Activated B cell treated with CpG ODN at 0.5 μM for 24 hours (primary cell): ENCODE measurements at places on chromosomes 2 and 18. TPM values are rescaled to one million over a fixed set of nuclear protein-coding genes. Genes with fewer than 3 reads are reported as not detected.

GRCh38 chr2:121155502-121156056 is 129.4 kb downstream of the TFCP2L1 start:
- DNase-seq, result no peak

- DNase-seq, result no peak
These were observed 70.8 kb downstream of the ABI2 start for GRCh38 chr2:203399031-203399430.

DNA sequence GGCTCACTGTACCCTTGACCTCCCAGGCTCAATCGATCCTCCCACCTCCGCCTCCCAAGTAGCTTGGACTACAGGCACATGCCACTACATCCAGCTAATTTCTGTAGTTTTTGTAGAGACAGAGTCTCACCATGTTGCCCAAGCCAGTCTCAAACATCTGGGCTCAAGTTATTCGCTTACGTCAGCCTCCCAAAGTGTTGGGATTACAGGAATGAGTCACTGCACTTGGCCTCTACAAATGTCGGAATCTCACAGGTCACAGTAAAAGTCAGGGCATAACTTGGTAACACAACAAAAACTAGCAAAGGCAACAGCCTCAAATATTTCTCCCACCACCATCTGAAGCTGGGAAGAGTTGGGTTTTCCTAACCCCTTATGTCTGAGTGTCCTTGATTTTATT is 25.3 kb downstream of the SCG2 start:
- DNase-seq, result no peak

DNA sequence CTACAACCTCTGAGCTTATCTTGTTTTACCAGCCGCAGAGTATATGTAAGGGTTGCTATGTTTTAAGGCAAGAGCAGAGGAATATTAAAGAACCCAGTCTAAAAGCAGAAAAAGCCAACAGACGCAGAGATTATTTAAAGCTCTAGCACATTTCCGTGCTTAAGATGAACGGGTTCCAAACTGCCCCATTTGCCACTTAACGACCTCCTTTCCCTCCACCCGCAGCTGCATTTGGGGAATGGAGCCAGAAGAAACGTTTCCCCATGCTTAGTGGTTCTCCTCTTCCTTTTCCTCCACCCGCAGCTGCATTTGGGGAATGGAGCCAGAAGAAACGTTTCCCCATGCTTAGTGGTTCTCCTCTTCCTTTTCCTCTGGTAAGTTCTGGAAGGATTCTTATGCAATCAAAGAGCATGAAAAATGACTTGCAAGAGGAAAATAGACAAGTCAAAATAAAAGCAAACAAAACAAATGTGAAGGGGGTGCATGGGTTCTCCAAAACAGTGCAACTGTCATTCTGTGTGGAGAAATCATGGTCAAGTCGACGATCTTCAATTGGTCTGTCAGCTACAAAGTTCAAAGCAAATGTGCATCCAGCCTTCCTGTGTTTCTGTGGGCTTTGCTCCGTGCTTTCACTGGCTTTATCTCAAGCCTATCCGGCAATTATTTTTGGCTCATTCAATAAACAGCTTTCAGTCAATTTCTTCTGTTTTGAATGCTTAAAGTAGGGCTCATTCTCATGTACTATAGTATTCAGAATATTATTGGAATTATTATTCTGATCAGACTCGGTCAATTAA is 57.8 kb downstream of the DIPK1C start:
- DNase-seq, result no peak

GRCh38 chr2:19355931-19356544 is 2.4 kb downstream of the OSR1 start:
- no peak for DNase-seq

- DNase-seq, result no peak
These were observed 25.5 kb upstream of the SAG start for GRCh38 chr2:233281992-233282603.

GRCh38 chr2:216698895-216699294 is 3.5 kb upstream of the IGFBP5 start:
- DNase-seq, result no peak

GRCh38 chr2:232437195-232437571 is 18.8 kb upstream of the ALPI start:
- no peak for DNase-seq

- DNase-seq, result no peak
These were observed 1511.2 kb upstream of the ZEB2 start for GRCh38 chr2:146031158-146031557.

DNA sequence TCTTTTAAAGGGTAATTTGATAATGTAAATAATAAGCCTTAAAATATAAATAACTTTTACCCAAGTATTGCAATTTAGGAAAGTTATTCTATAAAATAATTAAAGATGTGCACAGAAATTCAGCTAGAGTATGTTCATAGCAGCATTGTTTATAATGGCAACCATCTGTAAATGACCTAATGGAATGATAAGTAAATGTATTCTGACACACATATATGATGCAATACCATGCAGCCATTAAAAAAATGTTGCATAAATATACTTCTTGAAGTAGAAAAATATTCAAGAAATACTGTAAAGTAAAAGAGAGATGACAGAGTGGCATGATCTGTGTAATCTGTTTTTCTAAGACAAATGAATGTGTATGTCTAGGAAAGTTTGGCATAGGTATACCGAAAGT is 545.7 kb downstream of the ZEB2 start:
- no peak for DNase-seq

DNA sequence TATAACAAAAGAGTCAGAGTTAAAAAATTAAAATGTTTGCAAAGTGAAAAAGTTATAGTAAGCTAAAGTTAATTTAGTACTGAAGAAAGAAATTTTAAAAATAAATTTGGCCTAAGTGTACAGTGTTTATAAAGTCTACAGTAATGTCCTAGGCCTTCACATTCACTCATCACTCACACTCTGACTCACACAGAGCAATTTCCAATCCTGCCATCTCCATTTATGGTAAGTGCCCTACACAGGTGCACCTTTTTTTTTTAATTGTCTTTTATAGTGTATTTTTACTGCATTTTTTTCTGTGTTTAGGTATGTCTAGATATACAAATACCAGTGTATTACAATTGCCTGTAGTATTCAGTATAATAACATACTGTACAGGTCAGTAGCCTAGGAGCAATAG is 562.9 kb downstream of the PIK3C3 start:
- no peak for DNase-seq

DNA sequence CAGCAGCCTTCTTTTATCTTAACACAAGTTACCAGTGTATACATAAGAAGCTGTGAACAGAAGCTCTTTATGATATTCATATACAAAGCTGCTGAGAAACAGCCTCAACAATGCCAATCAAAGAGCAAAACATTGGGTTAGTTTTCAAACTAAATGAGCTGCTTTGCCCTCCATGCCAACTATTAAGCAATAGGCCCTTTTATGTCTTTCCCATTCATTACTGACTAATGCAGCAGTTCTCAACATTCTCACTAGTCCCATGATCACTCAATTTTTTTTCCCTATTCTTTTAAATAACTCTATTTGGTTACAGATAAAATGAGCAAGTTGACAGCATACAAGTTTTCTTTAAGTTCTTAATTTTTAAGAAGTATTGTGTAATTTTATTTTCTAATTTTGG is 57.9 kb upstream of the FRZB start:
- DNase-seq, result no peak

- no peak for DNase-seq
These were observed 60.0 kb downstream of the GCA start for GRCh38 chr2:162403884-162404283.

GRCh38 chr18:56900195-56901094 is 246.4 kb upstream of the BOD1L2 start:
- DNase-seq, result no peak

REEP1 gene
- not detected in 2 replicates for total RNA-seq
